H1 (cell line): ENCODE measurements at places on chromosomes 16 and 17.

DNA sequence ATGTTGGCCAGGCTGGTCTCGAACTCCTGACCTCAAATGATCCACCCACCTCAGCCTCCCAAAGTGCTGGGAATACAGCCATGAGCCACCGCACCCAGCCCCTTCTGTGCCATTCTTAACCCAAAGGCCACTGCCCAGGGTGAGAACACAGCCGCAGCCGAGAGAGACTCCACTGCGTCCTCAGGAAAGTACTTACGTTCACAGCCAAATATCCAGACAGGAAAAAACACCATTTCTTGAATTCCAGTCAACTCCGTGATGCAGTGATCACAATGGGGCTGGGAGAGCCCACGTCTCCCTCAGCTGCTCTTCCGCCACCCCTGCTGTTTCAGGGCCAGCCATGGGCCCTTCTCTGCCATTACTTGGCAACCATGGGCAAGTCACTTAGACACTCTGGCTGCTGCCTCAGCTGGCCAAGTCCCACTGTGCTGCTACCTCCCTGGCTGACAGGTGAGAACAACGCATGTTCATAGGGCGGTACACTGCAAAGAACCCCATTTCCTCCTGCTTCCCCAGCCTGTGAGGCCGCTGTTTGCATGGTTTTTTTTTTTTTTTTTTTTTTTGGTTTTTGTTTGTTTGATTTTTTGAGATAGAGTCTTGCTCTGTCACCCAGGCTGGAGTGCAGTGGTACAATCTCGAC, 4.3 kb downstream of the CDIP1 start:
- no peak for DNase-seq

DNA sequence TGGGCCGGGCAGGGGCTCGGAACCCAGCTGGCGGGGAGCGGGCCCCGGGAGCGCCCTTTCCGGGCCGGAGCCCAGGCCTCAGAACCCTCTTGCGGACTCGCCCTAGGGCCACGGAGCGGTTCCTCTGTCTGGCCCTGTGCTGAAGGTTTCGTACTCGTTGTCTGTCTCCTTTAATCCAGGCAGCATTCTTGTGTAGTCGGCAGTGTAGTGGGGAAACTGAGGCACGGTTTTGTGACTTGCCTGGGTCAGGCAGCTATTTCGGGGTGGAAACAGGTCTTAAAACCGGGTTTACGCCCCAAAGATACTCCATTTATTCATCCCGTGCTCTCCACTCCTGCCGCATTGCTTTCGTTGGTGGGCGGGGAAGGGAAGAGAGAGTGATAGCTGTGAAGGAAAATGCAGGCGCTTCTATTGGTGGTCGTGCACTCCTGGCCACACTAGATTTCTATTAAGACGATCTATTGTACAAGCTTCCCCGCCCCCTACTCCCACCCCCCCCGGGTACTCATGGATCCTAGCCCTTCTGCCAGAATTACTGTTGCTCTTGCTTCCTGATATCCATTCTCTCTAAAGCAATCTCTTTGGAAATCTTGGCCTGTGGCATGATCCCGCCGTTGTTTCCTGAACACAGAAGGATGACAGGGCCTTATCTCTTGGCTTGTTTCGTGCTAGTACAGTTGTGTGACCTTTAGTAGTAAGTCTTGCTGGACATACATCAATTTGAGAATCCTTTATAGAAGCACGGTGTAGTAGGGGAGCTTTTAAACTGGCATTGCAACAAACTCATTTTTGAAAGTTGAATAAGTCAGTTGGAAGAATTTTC, 751 bp downstream of the DCAF7 start:
- no peak for DNase-seq

GRCh38 chr17:37134050-37134449, 185.3 kb downstream of the AATF start:
- DNase-seq: no peak

GRCh38 chr16:49986351-49987124, 38.5 kb upstream of the CNEP1R1 start:
- no peak for DNase-seq

- no peak for DNase-seq
Measured at GRCh38 chr17:50157891-50158290, 7.4 kb upstream of the PPP1R9B start.

DNA sequence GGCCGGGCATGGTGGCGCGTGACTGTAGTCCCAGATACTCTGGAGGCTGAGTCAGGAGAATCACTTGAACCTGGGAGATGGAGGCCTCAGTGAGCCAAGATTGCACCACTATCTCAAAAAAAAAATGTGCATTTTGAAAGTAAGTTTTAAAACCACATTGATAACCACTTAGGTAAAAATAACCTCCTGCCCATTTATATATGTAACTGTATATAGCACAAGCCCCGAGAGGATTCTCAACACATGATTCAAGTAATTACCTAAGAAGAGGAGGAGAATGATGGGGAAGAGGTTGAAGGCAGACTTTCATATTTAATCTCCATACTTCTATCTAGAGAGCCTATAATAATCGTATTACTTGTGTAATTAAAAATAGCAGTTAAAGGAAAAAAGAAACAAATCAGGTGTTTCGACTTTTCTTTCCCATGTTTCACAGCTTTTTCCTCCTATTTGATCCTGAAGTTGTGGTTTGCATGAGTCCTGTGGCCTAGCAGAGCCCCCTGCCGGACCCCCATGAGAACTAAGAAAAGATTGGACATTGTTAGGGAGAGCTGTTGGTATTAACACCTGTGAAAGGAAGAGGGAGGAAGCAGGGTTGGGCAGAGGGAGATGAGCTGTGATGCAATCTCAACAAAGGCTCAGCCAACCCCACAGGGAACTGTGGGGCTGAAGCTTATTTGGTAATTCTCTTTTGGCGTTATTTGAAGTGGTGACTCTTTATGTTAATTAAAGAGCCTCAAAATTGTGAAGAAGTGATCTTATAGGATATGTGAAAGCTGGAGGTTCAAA, 22.1 kb downstream of the PMFBP1 start:
- no peak for DNase-seq

DNA sequence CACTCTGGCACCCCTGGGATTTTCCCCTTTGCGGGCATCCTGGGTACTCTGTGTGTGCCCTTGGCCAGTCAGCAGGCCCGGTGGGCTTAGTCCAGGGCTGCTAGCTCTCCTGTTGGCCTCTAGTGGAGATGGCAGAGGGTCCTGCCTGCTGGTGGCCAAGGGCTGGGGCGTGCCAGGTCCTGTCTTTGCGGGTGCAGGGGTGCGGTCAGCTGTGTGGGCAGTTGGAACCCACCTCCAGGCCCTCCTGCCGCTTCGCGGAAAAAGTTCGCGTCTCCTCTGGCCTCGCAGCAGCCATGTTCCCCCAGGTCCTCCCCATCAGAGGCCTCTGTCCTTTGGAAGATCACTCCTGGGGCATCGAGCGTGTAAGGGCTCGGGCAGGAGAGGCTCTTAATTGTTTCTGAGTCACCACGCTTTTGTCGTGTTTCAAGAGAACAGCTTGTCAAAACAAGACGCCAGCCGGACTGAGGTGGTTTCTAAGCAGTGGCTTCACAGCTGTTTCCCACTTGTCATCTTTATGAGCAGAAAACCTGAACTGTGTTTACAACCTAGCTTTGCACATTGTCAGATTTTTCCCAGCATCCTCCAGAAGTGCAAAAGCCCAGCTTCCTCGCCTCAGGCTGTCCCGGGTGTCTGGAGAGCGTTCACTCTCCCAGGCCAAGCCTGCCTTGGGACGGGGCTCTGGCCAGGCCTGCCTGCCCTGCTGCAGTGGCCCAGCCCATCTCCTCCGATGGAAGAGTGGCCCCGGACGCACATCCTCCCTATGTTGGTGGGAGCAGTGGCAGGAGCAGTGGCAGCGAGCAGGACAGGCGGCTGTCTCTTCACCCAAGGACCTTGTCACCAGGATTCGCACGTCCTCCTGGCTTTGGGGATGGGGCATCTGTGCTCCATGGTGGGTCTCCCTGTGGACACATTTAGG, 5.0 kb upstream of the DNASE1L2 start:
- no peak for DNase-seq

DNA sequence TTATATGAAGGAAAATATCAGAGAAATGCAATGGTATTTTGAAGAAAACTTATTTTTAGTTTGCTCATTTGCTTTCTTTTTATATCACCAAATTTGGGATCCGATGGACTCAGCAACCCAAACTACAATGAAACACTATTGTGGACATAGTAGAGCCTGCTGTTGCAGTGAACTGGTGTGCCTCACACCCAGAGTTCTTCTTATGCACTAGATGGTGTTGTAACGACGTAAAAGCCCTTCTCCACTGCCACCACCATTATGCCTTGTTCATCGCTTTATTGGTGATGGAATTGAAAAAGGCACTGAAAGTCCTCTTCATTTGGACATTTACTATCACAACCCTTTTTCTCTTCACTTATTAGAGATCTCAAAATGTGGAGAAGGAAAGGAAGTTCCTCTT, 381.3 kb downstream of the CDH8 start:
- DNase-seq: no peak

GRCh38 chr16:53024045-53024444, 28.7 kb downstream of the CHD9NB start:
- DNase-seq: no peak

DNA sequence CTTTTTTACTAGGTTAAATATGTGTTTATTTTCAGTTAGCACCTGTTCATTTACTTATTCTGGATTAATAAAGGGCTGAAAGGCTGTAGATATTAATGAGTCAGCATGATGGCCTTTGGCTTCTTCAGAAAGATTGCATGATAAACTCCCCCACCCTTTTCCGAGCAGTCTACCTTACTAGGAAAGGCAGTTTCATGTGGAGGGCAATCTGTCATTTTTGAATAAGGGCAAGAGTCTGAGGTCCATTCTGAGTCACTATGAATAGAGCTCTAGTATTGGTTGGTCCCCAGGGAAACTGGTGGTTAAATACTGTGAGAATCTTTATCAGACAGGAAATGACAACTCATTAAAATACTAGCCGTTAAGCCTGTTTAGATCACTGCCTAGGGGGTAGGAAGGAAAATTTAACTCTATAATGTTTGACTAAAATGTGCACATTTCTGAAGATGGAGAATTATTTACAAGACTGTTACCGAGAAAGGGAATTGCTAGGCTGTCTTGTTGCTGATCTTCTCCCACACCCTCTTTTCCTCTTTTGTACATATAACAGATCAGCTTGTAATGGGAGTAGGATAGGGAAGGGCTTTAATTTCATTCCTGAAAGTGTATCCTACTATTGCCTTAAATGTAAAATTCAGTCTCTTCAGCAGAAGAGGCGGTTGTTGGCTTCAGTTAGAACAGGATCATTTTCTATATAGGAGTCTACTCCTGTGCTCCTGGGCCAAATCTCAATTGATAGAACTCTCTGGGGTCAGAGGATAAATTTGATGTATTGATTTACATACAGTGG, 63.3 kb downstream of the TUBD1 start:
- DNase-seq: no peak

DNA sequence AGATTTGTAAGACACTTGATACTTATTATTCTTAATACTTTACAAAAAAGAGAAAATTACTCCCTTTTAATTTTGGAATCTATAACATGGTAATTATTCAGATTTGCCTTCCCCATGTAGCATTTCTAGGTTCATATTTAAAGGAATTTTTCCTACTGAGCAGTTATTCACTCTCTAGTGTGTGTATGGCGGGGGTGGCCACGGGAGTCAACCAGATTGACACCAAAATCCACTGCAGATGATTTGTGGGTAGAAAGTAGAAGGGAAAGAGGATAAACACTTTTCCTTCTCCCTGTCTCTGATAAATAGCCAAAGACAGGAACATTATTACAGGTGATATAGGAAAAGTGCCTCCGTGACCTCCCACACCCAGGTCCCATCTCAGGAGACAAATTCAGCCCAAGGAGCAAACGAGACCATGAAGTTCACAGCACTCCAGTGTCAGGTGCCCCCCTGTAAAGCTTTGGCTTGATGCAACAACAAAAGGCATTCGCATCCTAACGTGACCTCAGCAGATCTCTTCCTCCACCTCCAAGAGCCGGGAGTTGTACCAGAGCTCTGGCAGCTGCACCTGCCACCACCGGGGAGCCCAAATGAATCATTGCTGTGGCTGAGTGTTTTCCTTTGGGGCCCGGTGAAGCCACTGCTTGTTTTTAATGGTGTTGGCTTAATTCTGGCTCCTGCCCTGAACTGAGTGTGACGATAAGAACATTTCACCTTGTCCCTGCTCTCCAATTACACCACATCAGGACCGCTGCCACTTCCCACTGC, 92.7 kb upstream of the NOL11 start:
- no peak for DNase-seq

- DNase-seq: no peak
Measured at GRCh38 chr17:18981642-18982424, 22.7 kb downstream of the FAM83G start.

GRCh38 chr16:26078716-26079355, 387.1 kb downstream of the HS3ST4 start:
- DNase-seq: no peak

DNA sequence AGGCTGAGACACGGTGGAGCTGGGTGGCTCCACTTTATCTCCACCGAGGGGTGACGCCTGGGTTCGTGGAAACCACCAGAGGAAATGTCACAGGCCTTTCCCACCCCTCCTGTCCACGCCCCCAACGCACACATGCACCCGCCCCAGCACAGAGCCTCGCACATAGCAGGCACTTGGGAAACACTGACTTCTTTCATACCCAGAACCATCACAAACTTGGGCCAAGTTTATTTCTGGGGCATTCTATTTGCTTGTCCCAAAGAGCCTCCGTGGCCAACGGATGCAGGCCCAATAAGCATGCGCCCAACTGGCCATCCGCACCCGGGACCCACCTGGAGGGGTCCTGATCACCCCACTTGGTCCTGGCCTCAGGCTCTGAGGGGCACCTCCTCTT, 3.3 kb downstream of the BCAR1 start:
- no peak for DNase-seq

DNA sequence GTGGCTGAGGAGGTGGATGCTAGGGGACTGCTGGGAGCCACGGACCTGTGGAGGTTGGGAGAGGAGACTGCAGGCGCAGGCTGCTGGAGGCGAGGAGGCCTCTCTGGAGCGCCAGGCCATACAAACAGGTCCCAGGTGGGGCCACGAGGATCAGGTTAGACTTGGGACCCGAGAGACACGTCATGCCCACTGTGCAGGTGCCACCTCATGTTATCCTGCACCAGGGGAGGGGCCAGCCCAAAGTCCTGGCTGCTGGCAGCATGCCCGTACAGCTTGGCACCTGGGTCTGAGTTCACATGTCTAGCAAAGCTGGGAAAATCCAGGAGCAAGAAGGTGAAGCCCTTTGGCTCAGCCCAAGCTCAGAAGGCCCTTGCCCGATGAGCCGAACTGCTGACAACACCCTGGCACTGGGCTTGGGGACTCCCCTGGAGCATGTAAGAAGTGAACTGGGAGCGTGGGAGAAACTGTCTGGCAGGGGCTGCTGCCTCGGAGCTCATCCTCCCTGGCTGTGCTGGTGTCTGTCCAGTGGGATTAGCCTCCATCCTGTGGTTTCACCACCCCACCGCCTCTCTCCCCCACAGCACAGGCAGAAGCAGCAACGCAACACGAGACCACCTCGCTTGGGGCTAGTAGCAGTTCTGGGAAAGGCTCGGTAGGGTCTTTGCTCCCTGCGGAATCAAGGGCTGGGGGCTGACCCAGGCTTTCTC, 5.3 kb downstream of the ARHGDIA start:
- DNase-seq: no peak

DNA sequence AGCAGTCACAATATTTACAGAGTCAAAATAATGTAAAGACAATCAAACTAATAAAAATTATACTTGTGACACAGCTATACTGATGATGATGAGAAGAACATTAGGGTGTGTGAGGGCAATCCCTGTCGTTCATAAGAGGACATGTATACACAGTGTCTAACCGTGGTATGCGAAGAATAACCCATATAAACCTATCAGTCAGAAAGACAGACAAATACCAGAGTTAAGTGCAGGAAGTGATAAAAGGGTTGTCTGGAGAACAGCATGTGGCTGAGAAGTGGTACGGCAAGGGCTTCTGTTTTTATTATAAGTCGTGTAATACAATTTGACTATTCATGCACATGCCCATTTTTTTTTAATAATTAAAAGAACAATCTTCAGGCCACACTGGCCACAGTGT, 46.7 kb downstream of the LMF1 start:
- DNase-seq: no peak
